ENCODE measurements at places on chromosomes 4 and X.

DNA sequence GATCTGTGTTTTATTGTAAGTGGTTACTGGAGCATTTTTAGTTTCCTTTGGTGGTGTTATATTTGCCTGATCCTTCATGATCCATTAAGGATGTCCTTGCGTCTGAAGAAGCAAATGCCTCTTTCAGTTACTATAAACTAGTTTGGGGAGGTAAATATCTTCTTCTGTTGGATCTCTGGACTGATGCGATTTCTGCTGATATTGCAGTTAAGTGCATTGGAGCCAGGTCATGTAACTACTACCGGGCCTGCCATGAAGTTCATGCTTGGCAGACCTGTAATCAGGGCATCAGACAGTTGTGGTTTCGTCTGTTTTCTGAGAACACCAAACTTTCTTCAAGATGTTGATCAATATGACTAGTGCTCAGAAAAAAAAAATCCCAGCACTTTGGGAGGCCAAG, 22.9 kb downstream of the ZNF718 start:
- no peak for DNase-seq

- DNase-seq = no peak
Observed at GRCh38 chr4:109826719-109827118, 1.1 kb upstream of the RRH start.

DNA sequence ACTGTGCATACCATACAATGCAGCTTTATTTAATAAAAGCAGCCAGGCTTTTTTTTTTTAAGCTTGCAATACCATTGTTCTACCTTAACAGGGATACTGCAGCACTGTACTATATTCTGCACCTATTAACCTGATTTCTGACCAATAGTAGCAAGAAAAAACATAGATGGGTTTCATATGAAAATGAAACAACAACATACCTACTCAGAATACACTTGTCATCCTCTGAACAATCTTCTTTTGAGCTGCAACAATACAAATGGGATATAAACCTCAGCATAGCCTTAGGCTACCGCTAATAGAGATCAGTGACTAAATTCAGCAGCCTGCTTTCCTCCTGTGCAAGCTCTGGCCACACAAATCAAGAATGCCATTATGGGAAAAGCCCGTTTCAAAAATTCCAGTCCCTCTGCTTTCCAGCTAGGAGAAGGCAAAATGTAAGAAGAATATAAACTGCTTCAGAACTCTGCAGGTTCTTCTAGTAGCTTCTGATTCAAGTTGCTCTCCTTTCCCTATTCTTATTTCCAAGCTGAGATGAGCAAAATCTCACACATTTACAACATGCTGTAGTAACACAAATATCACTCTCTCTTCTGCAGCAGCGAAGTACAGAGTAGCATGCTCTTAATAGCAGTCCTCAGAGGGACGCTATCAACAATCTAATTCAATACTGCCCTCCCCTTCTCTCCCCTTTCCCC, 143.4 kb downstream of the KLHL13 start:
- no peak for DNase-seq

DNA sequence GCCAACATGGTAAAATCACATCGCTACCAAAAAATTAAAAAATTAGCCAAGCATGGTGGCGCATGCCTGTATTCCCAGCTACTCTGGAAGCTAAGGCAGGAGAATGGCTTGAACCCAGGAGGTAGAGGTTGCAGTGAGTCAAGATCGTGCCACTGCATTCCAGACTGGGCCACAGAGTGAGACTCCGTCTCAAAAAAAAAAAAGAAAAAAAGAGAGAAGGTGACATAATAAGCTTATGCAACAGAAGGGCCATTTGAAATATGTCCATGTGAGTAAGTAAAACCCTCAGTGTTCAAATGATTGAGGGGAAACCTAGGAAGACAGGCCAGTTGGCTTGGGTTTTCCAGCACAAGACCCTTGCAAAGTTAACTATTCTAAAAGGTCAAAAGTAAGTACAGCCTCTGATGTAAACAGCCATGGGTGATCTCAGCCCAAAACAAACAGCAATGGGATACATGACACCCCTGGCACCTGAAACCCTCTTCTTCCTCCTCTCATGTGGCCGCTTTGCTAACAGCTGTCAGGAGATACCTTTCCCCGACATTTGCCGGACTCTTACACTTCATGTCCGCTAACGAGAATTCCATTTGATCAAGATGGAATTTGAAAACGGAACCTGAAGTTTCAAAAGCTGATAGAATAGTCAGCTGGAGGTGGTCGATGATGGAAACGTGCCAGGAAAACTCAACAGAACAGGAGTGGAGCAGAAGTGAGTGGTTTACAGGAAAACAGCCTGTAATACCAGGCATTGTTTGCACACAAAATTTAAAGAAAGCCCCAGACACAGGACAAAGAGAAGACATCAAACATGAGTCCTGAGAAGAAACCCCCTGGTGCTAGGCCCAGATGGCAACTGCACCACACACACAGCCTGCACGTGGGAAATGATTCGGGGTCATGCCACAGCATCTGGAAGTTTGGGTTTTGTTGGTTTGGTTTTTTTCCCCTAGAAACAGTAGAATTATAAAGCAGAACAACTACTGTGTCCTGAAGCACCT, 93.0 kb upstream of the STS start:
- no peak for DNase-seq
